ENCODE measurements at places on chromosomes 12 and 14.

GRCh38 chr12:25280082-25280481 lies 29.4 kb upstream of the KRAS start:
- DNase-seq, result no peak

DNA sequence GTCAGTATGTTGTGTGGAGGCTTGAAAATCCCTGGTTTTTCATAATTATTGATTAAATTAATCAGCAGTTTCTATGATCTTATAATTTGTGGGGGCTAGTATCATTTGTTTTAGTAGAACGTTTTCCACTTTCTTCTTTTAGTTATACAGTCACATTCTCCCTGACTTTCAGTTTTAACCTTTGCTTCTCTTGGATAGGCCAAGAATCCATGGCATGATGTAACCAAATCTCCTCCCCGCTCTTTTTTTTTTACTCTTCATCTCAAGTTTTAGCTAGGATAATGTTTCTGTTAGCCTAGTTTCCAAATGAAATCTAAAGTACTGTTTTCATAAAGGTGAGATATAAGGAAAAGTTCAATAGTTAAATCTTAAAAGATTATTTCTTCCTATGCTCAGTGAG lies 106.5 kb downstream of the TMEM117 start:
- DNase-seq, result no peak

- no peak for DNase-seq
Measured at GRCh38 chr12:46468160-46468559, 95.6 kb upstream of the SLC38A2 start.

GRCh38 chr12:3257411-3257810 lies 180.2 kb downstream of the TSPAN9 start:
- DNase-seq, result no peak

GRCh38 chr14:88669346-88669745 lies 106.5 kb downstream of the ZC3H14 start:
- no peak for DNase-seq

GRCh38 chr14:20556500-20557211 lies 4.2 kb downstream of the RNASE9 start:
- DNase-seq, result no peak

GRCh38 chr12:119727600-119728443 lies 59.9 kb downstream of the PRKAB1 start:
- no peak for DNase-seq

DNA sequence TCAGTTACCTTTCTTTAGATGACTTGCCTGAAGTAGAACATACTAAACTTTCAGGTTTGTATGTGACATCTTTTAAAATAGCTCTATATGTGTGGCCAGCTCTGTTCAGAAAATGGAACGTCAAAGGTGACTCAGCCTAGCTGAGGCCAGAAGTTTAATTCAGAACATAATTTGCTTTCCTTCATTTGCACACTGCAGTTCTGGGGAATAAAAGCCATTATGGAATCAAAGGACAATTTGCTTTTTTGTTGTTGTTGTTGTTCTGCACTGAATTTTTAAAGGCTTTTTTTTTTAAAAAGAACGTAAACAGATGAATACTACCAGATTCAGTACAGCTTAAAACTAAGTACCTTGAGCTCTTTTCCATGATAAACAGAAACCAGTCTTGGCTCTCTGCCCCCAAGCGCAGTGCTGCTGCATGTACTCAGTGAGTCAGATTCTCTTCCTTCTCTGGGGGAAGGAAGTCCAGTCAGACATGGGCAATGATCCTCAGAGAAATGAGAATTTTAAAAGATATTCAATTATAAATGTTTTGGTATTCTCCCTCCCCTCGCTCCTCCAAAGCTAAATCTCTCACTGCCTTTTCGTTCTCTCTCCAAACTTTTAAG lies 644.2 kb downstream of the NOVA1 start:
- DNase-seq, result no peak

GRCh38 chr12:95208678-95209077 lies 8.6 kb downstream of the FGD6 start:
- DNase-seq, result no peak

- no peak for DNase-seq
Measured at GRCh38 chr12:88328090-88328489, 186.0 kb downstream of the TMTC3 start.

GRCh38 chr12:49098035-49098451 lies 3.4 kb upstream of the DHH start:
- peak; percentile 39 for DNase-seq

DNA sequence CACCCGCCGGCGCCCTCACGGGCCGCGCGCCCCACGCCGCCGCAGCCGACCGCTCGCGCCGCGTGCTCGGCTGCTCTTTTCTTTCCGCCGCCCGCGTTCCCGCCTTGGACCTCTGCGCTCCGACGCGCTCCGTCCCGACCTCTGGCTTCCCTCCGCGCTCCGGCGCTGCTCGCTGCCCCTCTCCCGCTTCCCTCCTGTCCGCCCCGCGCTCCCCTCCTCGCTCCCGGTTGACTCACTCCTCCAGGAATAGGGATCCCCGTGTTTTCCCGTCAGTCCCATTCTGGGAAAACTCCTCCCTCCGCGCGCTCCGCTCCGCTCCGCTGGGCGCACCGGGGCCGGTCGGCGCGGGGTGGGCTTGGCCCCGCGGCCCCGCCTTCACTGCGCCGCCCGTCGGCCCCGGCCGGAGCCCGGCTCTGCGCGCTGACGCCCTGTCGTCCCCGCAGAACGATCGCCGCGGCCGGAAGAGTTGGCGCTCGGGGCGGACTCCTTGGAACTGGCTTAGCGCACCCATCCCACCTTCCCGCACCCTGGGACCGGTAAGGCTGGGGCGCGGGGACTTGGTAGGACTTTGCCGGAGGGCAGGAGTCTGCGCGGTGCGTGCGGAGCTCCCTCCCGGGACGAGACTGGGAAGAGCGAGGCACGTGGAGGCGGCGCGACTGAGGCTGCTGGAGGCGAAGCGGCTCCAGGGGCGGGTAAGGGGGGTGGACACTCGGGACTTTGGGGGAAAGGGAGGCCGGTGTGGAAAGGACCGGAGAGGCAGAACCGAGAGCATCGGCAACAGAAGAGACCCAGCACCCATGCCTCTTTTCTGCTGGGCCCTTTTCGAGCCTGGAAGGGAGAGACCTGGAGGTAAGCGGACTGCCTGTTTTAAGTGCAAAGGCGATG lies 550 bp downstream of the TEAD4 start:
- no peak for DNase-seq

DNA sequence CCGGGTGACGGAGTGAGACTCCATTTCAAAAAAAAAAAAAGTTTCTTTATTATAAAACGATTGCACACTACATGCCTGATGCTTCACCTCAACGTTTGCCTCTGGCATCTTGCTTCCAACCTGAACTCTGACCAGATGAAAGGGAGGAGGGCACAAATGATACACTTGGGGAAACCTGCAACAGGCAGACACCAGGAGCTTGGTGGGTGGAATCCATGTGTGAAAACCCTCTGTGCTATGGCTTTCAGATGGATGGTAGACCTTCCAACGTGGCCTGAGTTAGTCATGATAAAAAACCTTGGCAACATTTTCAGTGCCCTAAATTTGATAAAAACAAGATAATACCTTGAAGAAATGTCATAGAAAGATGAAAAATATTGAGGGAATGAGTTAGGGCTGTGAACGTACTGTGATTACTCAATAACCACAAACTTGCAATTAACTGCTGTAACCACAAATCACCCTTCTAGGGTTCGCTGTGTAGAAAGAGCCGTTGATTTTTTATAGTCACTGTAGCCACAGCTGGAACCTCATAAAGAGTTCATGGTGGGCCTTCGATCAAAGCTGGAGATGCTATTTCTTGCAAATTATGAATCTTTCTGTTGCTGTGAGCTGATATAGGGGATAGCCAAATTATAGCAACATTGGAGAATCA lies 26.1 kb upstream of the GZMB start:
- no peak for DNase-seq

- no peak for DNase-seq
Measured at GRCh38 chr12:124395284-124395752, 100.4 kb downstream of the RFLNA start.

DNA sequence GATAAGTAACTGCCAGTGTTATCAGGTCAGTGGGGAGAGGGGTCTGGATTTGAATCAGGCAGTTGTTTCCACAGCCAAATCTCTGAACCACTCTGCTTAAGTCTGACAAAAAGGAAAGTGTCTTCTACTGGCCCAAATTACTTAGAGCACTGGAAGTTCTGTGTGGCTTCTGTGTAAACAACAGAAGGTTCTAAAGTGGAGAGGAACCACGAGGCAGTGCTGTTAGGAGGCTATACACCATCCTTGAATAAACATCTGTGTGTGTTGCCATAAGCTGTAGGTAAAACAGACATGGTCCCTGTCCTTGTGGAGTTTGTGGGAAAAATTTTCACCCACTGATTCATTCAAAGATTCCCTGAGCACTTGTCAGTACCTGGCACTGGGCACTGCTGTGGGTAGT lies 50.0 kb downstream of the GALNT4 start:
- no peak for DNase-seq

- DNase-seq, result no peak
Measured at GRCh38 chr14:24426912-24427536, 2.4 kb downstream of the CBLN3 start.

DNA sequence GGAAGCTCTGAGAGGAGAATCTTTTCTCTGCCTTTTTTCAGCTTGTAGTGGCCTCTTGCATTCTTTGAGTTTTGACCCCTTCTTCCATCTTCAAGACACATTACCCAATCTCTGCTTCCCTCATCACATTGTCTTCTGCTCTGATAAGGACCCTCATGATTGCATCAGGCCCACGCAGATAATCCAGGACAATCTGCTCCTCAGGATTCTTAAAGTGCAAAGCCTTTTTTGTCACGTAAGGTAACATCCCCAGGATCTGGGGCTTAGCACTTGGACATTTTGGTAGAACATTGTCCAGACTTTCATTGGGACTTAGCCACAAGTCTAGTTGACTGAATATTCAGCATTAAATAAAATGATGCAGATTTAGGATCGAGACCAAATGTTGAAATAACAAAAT lies 521.2 kb downstream of the RMST start:
- DNase-seq, result no peak

DNA sequence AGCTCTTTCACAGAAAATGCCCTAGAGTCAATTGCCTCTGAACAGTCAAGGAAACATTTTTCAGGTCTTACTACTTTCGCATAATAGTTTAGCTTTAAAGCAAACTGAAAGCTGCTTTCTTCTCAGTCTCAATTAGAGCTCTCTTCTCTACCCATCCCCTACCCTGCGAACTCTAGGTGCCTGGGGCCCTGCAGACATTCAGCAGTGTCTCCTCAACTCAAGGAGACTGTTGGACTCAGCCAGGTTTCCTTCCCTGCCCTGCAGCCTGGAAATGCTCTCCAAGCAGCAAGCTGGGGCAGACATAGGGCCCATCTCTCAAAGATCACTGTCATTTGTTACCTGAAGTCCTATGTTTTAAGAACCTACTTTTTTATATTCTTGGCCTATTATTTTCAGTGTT lies 312.5 kb upstream of the PRICKLE1 start:
- no peak for DNase-seq

DNA sequence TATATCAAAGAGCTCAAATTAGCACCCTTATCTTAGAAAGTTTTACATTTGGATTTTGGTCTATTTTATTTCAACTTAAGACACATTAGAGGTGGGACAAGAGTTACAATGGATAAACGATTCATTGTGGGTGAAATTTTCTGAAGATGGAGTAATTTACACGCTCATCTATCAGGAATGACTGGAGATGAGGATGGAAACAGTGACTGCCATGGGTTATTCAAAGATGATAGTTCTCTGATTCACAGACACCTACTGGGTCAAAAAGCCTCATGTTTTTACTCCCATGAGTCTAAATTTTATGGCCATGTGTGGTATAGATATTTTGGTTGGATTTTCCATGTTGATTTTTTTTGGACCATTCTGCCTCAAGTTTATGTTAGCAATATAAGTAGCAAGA lies 22.1 kb downstream of the SAMD4A start:
- no peak for DNase-seq

GRCh38 chr14:77036484-77037214 lies 8.1 kb upstream of the IRF2BPL start:
- DNase-seq, result no peak

DNA sequence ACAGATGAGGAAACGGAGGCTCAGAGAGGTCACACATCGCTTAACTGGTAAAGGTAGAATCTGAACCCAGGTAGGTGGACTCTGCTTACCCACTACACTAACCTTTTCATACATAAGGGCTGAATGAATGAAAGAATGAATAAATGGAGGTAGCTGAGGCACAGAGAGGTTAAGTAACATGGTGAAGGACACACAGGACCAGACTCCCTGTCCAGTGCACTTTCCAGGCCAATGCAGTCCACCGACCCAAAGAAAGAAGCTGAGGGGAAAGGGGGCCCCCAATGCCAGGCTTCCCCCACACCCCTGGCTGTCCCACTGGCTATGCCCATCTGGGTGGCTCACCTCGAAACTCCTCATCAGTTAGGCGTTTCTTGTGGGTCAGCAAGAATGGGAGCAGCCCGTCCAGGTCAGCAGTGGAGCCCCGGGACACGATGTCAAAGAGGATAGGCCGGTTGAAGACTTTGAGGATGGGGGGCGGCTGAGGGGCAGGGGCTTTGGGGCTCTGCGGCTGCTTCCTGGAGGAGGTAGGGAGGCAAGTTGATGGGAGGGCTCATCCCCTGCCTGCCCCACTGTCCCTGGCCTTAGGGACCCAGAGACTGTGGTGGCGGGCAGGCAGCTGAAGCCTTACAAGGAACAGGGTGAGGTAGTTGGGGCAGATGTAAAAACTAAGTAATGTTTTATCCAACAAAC lies 25.1 kb downstream of the TRPV4 start:
- DNase-seq, result no peak

GRCh38 chr12:50052964-50053363 lies 4.4 kb upstream of the ASIC1 start:
- DNase-seq, result no peak

GRCh38 chr12:86600664-86601231 lies 344.6 kb upstream of the MGAT4C start:
- no peak for DNase-seq

GRCh38 chr12:38116968-38117367 lies 199.6 kb upstream of the ALG10B start:
- no peak for DNase-seq

DNA sequence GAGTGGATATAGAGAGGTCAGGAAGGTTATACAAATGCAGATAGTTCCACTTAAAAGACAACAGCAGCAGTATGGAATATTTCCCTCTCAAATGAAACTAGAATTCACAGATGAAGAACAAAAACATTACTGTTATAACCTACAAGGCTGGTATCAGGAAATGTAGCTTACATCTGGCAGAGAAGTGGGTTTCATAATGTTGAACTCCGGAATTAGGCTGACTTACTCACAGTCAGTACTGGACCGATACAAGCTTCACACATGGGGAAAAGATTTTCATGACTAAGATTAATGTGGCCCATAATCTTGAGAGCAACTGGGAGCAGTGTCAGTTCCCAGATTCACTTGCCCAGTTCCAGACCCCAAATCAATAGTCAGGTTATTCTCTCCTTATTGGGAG lies 353.9 kb downstream of the DUSP6 start:
- no peak for DNase-seq

Data from activated CD4-positive, alpha-beta T cell treated with anti-CD3 and anti-CD28 coated beads for 1 hour (primary cell).